NCI-H226 (cell line): ENCODE measurements at places on chromosomes 2 and 18.

GRCh38 chr2:80393991-80394390 is 89.4 kb upstream of the LRRTM1 start:
- no peak for DNase-seq

DNA sequence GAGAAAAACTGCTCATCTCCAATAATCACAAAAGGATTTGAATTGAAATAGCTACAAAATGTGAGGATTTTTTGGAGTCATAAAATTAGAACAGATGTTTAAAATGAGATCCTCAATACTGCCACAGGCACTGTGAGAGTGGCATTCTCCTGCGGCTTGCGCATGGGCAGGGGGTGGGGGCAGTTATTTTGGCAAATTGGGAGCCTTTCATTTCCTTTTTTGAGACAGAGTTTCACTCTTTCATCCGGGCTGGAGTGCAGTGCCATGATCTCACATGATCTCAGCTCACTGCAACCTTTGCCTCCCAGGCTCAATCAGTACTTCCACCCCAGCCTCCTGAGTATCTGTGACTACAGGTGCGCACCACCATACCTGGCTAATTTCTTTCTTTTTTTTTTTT is 42.4 kb downstream of the POMC start:
- DNase-seq = no peak

- DNase-seq = peak; percentile 92
Measured at GRCh38 chr2:112794131-112794733, 9.9 kb upstream of the IL1A start.

DNA sequence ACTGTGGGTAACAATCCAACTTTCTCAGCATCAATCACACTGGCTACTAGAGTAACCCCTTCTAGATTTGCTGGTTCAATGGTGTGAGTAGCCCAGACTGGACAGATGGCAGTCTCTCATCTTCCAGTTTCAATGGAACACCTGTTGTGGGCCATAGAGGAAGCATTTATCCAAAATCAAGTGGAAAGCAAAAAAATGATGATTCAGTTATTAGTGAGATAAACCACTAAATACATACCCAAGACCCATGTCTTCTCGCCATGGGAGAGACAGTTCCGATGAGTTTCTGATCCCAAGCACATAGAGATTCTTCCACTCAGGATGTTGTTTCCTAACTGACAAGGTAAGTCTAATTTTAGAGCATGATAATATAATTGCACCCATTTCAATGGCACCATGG is 194.0 kb downstream of the IRS1 start:
- DNase-seq = no peak

DNA sequence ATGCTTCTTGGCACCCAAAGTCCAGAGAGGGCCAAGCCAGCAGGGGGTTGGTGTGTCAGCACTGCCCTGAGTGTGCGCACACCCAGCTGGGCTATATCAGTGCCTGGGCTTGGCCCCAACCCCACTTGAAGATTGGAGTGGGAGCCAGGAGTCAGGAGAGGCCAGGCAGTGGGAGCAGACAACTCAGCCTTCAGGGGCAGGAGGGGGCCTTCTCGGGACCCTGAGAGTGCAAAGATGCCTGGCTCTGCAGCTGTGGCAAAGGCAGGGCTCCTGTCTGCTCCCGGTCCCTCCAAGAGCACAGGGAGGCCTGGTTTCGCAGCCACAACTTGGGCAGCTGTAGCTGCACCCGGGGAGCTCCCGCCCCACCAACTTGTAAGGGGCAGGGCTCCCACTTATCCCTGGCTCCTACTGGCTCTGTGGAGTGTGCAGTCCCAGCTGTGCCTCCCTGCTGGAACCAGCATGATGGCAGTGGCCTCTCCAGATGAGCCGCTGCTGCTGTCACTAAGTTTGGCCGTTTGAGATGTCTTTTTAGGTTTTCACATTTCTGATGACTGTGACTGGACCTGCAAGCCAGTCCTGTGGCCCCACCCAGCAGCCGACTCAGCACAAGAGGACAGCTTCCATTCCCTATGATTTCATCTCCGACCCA is 148.8 kb upstream of the HS6ST1 start:
- no peak for DNase-seq

GRCh38 chr18:78642296-78642951 is 337.2 kb upstream of the SALL3 start:
- no peak for DNase-seq

GRCh38 chr2:184877909-184878308 is 279.6 kb downstream of the ZNF804A start:
- DNase-seq = peak; percentile 26

GRCh38 chr2:71691747-71692441 is 238.5 kb downstream of the DYSF start:
- no peak for DNase-seq

DNA sequence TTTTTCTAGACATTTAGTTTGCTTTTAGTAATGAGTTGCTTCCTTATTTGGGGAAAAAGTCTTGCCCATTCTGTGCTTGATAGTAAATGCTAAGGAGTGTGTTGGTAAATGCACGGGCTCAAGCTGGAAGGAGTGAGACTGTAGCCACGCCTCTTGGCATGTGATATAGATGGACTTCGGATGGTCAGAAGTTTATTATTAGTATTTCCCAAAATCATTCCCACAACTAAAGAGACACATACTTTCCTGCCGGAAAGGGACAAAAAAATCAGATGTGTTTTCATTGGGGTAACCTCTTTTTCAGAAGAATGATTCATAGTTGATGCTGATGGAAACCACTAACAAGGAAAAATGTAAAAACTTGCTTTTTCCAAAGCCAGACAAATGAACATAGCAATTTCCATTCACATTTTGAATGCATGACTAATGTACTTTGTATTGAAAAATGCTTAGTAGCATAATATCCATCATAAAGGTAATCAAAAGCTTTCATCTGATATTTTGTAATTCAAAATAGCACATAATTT is 133.2 kb downstream of the ZNF532 start:
- DNase-seq = no peak

GRCh38 chr2:183123959-183124221 is 353 bp upstream of the NUP35 start:
- DNase-seq = no peak

- DNase-seq = no peak
Measured at GRCh38 chr2:105788670-105789290, 44.1 kb downstream of the NCK2 start.

GRCh38 chr2:196249860-196250259 is 78.5 kb upstream of the STK17B start:
- DNase-seq = no peak

GRCh38 chr2:37167636-37168180 is 10.9 kb upstream of the EIF2AK2 start:
- DNase-seq = no peak

- DNase-seq = no peak
Measured at GRCh38 chr2:197140045-197140444, 170.5 kb downstream of the ANKRD44 start.

DNA sequence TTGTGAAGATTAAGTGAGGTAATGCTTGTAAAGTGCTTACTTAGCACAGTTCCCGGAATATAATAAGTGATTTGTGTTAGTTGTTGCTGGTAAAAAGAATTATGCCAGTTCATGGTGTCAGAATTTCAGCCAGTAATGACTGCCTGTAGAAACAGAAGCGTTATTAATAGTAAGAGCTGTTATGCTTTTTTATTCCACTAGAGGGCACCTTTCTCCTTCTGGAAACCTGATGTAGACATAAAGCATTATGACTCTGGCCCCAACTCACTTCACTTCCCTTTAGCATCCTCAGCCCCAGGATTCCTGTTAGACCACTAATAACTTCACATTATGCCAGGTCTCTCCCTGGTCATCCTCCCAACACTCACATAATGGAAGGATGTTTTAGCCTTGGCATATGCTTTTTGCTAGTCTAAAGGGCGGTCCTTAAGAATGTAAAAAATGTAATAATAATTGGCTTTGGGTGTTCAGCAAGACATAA is 34.9 kb downstream of the C18orf54 start:
- no peak for DNase-seq

- no peak for DNase-seq
Measured at GRCh38 chr18:23244401-23244800, 109.1 kb downstream of the CABLES1 start.

DNA sequence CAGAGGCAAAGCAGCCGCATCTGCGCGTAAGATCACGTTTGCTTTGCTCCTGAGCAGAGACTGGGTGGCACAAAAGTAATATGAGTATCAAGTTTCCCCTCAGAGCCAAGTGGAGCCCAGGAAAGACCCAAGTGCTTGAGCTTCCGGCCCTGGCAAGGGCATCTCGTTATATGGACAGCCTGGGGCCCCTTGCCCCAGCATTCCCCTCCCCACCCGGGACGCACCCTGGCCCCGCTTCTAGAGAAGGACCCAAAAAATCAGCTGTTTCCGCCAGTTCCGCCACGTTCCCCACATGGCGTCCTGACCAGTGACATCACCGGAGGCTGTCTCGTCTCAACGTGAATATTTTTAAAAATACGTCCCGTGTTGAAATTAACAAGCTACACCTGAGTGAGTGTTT is 135.1 kb downstream of the NFATC1 start:
- DNase-seq = no peak

- peak; percentile 16 for DNase-seq
Measured at GRCh38 chr2:28447086-28447485, 48.8 kb upstream of the PLB1 start.

GRCh38 chr18:75830828-75831227 is 403.3 kb upstream of the SMIM21 start:
- no peak for DNase-seq

- DNase-seq = peak; percentile 15
Measured at GRCh38 chr2:10591207-10591606, 98.6 kb downstream of the NOL10 start.

DNA sequence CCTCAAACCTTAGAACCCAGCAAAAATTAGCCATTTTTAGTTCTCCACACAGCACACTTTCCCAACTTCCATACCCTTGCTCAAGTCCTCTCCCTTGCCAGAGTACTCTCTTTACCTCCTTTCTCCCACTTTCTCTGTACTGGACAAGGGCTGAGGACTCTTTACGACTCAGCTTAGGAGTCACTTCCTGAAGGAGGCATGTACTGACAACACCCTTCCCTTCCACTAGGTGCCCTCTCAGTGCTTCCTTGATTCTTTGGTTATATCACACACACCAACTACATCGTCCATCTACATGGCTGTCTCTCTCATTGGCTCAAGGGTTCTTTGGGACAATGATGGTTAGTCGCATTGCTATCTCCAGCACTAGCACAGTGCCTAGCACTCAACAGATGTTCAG is 5.2 kb upstream of the C18orf63 start:
- peak; percentile 15 for DNase-seq

DNA sequence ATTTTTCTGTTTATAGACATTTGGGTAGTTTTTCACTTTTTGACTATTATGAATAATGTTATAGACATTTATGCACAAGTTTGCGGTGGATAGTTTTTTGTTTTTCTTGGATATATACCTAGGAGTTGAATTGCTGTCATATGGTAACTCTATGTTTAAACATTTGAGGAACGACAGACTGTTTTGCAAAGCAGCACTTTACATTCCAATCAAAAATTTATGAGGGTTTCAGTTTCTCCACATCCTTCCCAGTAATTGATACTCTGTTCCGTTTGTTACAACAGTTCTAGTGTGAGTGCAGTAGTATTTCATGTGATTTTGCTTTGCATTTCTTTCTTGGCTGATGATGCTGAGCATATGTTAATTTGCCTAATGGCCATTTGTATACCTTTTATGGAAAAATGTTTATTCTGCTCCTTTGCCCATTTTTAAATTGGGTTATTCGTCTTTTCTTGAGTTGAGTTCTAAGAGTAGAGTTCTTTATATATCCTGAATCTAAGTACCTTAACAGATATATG is 617.3 kb upstream of the LRATD1 start:
- DNase-seq = no peak

DNA sequence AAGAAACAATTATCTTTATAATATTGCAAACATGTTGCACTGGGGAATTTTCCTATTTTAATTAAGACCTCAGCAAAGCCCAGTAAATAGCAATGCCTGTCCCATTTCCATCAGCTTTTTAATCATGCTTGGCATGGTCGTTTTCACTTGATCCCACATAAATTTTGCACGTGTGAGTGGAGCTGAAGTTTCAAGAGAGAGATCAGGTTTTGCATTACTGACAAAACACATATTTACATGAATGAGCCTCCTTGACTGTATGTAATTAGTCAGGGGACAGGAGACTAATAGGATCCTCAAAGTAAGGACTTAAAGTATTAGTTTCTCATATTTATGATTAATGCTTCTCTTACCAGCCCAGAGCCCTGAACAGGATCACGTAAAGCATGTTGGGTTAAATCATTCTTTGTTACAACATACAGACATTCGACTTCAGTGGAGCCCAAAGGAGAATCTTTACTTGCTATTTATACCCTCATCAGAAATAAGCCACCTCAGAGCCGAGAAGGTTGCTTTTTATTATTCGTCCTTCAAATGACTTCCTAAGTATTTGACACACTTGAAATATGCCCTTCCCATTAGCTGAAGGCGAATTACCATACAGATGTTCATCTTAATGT is 711.3 kb downstream of the GALR1 start:
- DNase-seq = no peak

DNA sequence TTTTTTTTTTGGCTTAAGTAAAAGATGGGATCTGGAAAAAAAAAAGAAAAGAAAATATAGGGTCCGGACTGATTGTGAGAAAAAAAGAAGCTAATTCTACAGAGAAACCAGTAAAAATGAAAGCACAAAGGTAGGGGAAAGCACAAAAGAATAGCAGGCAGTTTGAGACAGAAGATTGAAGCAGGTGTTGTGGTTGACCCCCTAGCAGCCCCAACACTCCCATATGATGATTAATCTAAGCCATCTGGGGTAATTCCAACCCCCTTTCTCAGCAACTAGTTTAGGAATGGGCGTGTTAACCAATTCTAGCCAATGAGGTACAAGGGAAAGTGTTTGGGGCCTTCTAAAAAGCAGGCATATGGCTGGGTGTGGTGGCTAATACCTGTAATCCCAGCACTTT is 77.0 kb downstream of the MBD2 start:
- DNase-seq = no peak

GRCh38 chr2:33015421-33016142 is 68.8 kb downstream of the LTBP1 start:
- DNase-seq = no peak

DNA sequence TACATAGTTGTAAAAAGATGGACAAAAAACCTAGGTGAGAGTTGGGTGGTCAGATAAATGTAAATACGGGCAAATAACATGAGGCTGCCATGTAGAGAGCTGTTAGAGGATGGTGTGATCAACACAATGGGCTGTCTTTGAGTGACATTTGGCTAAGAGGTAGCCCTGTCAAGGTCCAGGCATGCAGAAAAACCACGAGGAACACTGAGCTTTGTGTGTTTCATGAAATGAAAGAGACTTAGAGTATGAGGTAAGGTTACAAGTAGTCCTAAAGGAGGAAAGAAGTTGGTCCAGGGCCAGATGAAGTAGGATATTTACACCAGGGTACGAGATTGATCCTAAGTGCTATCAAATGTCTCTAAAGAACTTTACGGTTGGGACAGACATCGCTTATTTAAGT is 160.9 kb downstream of the RDH14 start:
- DNase-seq = no peak

DNA sequence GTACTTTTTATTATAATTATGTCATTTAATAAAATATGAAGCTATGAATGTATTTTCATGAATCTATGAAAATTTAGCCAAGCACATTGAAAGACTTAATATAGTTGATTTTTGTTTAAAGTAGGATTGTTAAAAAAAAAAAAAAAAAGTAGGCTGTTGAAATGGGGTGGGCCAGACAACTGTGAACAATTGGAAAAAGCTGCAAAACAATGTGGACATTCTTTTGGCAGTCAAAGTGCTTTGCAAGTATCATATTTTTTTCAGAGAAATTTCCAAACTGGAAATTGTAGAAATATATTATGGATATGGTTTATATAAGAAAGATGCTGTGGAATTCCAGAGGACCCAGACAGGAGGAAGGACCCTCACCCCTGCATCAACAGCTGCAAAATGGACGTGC is 82.1 kb downstream of the ETAA1 start:
- DNase-seq = no peak

- no peak for DNase-seq
Measured at GRCh38 chr2:45329045-45329677, 281.9 kb downstream of the SRBD1 start.
